BJ (cell line): ENCODE measurements at places on chromosomes 7 and 10. TPM values are rescaled to one million over a fixed set of nuclear protein-coding genes. Genes with fewer than 3 reads are reported as not detected.

DNA sequence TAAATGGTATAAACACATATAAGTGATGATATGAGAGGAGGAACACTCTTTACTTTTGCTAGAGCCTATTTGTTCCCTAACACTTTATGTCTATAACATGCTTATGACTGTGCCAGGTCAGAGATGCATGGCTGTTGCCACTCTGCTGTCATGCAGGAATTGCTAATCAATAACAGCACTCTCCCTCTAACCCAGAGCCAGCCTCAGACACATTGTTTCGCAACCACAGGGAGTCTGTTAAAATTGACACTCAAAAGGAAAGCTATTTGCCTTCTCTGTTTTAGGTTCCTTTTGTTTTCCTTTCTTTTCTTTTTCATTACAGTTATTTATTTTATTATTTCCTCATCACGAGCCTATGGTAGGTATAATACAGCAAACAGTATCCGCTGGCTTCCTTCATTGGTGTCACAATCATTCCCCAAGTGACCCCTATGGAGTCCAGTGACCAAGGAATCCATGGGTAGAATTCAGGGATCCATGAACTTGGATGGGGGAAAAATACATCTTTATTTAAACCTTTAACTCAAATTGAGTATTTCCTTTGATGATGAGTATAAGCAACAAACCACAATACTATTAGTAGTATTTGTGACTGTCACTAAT, 6.8 kb downstream of the PON2 start:
- no peak for DNase-seq

- no peak for DNase-seq
Observed at GRCh38 chr7:43666938-43667337, 62.4 kb downstream of the COA1 start.

DNA sequence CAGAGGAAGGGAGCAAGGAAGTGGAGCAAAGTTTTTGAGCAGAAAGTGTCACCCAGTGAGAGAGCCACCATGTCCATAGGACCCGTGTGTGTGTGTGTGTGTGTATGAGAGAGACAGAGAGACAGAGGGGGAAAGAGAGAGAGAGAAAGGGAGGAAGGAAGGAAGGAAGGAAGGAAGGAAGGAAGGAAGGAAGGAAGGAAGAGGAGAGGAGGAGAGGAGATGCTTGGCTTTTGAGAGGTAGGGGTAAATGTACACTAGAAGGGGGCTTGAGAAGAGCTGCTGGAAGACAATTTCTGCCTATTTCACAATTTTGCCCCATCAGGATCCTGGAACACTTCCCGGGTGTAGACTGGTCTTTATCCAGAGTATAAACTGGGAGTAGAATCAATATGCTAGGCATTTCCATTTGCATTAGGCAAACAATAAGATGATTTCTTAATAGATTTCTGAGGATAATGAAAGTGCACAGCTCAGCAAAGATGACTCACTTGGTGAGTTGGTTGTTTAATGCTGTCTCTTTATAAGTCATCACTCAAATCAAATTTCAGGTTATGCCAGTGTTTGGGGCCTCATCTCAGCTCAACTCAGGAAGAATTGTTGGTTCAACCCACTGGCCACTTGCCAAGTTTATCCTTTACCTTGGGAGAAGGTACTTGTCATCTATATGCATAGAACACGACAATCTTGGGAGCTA, 70.0 kb upstream of the FAM13C start:
- no peak for DNase-seq

- DNase-seq: no peak
Observed at GRCh38 chr7:122887198-122887597, 938 bp upstream of the CADPS2 start.

- no peak for DNase-seq
Observed at GRCh38 chr7:55641811-55642210, 69.5 kb upstream of the VOPP1 start.

GRCh38 chr10:47318706-47319105, 3.5 kb upstream of the GDF2 start:
- DNase-seq: no peak

DNA sequence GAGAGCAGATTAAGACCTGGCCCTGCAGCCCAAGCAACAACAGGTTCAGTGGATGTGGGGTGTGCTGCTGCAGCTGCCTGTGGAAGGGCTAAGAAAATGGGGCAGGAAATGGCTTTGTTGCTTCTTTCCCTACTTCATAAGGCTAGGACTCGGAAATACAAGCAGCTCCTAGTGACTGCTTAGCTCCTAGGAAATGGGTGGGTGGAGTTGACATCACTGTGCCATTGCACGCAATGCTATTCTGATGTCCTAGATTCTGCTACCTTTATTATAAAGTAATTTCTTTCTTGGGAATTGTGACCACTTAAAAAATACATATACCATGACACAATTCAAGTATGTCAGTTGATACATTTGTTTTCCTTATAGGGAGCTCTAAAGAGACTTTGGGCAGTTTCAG, 155.8 kb downstream of the FANK1 start:
- no peak for DNase-seq

DNA sequence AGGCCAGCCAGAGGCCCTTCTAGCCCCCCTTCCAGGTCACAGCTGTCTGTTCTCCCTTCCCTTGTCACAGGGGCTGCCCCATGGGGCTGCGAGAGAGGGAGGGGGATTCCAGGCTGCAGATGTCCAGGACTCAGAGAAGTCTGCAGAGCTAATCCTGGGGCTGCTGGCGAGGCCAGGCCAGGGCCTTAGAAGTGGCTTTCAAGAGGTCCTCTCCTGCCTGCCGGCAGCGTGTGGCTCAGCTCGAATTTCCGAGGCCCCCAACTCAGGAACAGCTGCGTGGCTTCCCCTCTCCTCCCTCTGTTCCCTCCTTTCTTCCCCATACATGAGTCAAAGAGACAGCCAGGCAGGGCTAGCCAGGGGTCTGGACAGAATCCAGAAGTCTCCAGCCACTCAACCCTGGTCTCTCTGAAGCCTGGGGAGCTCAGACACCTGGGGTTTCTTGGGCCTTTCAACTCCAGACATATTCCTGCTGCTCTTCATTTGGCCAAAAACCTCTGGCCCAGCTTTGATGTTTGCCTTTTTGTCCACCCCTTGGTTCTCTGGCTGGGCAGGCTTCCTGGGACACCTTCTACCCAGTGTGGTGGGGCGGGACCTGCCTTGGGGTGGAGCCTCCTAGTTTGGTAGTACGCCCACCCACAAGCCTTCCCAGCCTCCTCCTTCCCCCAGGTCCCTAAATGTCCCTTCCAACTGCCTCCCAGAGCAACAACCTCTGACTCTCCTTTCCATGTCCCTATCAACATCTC, 21.8 kb upstream of the EIF5AL1 start:
- DNase-seq: no peak

GRCh38 chr7:139991269-139991666, 71.5 kb downstream of the PARP12 start:
- DNase-seq: no peak

- DNase-seq: no peak
Observed at GRCh38 chr10:96720422-96721206, at the start of gene PIK3AP1. Gene PIK3AP1, minus strand, starts transcription at chr10:96720514. Its CDS starts 120 bp downstream, at chr10:96720394.

- DNase-seq: no peak
Observed at GRCh38 chr10:56123247-56123646, 237.8 kb downstream of the ZWINT start.

DNA sequence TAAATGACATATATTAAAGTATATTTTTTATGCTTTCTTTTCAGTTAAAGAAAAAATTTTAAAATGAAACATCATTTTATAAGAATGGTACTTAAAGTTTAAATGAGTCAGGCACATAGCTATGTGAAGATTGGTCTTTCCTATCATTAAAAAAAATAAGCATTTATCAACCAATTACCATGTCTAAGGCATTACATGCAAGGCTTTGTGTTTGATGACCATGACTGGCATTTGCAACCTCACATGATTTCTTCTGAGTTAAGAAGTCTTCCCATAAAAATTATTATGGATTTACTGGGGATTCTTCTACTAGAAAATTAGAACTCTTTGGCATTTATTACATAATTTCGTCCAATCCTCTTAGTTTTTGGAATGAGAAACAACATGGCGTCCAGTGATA, 776.1 kb downstream of the MAGI2 start:
- no peak for DNase-seq

DNA sequence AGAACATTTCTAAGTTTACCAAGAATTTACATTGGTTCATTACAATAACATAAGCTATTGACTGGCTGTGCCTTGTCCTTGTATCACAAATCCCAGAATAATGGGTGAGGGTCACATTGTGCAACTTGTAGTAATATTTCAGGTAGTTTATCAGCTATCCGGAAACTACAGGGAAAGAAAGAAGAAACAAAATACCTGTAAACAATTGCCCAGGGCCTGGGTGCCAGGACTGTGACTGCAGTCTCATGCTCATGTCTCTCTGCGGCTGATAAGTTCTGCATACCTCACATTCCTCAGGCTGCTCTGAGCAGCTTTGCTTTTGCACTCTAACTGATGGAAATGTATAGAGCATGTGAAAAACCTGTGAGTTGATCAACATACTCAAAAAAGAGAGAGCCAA, 131.8 kb upstream of the TRIM24 start:
- no peak for DNase-seq

Gene NME8
- polyA plus RNA-seq: not detected in 2 replicates

Gene CPA2
- not detected in 2 replicates for polyA plus RNA-seq

Gene HOXA13
- polyA plus RNA-seq: 4.6 and 9.2 TPM in 2 replicates

Gene RSPH10B
- not detected in 2 replicates for polyA plus RNA-seq

Gene COL26A1
- 0.29 and 0.48 TPM in 2 replicates for polyA plus RNA-seq

Gene GJC3
- polyA plus RNA-seq: not detected in 2 replicates
